ENCODE measurements at places on chromosomes 2 and 18.

- no peak for DNase-seq
Observed at GRCh38 chr18:8869696-8870095, 164.3 kb downstream of the MTCL1 start.

DNA sequence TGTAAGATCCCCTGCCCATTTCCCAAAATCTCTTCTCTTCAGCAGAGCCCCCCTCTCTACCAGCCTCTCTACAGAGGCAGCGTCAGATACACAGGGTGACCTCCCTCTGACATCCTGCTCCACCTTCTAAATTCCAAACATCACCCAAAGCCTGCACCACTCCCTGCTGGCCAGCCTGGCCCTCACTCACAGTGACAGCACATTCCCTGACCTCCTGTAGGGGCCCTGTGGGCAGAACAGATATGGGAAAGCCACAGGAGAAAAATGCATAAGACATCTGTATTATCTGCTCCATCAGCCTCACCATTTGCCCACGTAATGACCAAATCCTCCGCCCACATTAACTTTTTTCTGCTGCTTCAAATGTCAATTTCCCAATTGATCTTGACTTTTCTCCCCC lies 40.6 kb downstream of the TRABD2A start:
- DNase-seq: no peak

DNA sequence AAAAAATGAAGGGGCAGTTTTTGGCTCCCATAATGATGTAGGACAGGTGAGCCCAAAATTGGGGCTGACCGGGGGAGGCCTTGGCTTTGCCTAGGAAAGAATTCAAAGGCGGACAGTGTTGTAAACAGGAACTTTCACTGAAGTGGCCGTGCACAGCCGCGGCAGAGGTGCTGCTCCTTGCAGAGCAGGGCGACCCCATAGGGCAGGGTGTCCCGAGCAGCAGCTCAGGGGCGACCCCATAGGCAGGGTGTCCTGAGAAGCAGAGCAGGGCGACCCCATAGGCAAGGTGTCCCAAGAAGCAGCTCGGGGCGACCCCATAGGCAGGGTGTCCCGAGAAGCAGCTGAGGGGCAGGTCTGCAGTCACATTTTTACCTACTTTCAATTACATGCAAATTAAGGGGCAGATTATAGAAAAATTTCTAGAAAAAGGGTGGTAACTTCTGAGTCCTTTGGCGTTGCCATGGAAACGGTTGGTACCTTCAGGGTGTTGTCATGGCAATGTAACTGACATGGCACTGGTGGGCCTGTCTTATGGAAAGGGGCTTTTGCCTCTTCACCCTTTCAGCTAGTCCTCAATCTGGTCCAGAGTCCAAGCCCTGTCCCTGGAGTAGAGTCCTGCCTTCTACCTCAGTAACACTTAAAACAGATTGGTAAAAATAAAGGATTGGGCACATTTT lies 134.5 kb downstream of the FBXO15 start:
- no peak for DNase-seq

DNA sequence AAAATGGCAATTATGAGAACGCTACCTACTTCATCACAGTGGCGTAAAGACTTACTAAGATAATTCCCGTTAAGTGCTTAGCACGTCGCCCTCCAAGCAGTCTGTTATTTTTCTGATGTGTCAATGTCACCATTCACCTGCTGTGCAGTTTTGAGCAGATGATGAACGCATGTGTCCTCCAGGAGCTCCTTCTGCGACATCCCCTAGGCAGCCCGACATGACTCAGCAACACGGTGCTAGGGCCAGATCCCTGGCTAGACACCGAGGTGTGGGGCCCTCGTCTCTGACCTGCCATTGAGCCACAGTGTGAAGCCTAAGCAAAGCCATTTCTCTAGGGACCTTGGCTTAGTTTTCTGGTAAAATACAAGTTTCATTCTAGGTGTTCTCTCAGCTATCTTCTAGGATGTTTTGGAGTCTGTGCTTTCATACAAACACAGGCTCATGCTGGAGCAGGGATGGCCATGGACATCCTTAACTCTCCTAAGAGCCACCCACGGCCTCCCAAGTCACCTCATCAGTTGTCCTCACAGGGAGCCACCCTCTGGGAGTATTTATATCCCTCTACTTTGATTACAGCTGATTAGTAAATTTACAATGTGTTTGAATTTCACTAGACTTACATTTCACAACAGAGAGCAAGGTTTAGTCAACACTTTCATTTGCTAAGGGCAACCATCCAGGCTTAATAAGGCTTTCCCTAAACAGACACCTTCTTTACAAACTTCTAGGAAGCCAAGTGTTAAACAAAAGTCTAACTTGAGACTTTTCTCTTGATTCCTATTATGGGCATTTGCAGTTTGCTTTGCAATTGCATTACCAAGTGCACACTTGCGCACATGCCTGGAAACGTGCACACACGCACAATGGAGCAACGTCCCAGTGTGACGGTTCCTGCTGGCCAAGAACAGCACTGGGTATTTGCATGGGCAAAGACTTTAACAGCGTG lies 376.8 kb upstream of the ID2 start:
- no peak for DNase-seq
